Activated CD4-positive, CD25-positive, alpha-beta regulatory T cell (primary cell): ENCODE measurements at places on chromosomes 1 and 21.

DNA sequence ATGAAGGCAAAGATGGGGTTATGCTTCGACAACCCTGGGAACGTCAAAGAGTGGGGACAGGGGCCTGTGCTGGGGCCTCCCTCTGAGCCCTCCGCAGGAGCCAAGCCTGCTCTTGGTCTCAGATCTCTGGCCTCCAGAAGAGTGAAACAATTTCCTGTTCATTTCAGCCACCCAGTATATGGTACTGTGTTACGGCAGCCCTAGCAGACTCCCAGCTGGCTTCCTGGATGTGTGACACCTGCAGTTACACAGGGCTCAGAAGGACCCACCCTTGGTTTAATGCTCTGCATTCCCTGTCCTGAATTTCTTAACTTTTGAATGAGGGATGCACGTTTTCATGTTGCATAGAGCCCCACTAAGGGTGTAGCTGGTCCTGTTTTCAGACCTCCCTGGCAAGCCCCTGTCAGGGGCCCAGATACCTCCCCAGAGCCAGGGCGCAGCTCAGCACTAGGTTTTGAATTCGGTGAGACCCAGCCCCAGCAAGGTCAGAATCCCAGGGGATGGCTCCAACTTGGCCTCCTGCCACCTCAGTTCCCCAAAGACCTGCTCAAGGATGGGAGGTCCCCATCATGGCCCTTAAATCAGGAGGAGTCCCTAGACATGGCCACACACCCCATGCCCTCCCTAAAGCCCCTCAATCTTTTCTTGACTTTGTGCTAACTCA, 79.0 kb upstream of the IFFO2 start:
- DNase-seq, result no peak

- DNase-seq, result no peak
Observed at GRCh38 chr1:235503403-235504121, 690 bp downstream of the B3GALNT2 start.

DNA sequence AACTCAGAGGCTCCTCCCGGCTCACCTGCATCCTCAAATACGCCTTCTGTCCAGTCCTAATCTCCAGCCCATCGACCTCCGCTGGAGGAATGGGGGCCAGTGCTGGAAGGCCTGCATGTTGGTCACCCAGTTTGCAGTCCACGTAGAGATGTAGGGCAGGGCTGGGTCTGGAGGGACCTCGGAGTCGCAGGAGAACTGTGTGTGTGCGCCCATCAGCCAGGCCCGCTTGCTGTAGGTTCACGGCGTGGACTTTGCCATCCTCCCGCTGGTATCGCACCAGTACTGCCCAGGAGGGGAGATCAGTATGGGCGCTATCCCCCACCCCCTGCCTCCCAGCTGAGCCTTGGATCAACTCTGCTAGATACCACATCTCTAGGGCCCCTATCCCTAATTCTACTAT, 2.7 kb downstream of the THBS3 start:
- no peak for DNase-seq

- DNase-seq, result no peak
Observed at GRCh38 chr21:36835383-36835795, 131.1 kb downstream of the HLCS start.

DNA sequence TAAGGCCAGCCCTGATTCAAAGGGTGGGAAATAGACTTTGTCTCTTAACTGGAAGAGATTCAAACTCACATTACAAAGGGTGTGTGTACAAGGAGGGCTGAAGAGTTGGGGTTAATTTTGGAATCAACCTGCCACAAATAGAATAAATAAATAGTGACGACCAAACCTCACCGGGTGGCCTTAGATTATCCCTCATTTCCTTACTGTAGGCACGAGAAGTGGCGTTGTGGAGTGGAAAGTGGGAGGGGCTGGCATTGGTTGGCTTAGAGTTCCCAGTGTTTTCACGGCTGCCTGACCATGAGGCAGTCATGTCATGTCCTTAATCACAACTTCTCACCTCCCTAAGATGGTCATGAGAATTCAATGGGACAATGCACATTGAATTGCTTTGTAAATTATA, 21.3 kb upstream of the RUNX1 start:
- DNase-seq, result no peak

DNA sequence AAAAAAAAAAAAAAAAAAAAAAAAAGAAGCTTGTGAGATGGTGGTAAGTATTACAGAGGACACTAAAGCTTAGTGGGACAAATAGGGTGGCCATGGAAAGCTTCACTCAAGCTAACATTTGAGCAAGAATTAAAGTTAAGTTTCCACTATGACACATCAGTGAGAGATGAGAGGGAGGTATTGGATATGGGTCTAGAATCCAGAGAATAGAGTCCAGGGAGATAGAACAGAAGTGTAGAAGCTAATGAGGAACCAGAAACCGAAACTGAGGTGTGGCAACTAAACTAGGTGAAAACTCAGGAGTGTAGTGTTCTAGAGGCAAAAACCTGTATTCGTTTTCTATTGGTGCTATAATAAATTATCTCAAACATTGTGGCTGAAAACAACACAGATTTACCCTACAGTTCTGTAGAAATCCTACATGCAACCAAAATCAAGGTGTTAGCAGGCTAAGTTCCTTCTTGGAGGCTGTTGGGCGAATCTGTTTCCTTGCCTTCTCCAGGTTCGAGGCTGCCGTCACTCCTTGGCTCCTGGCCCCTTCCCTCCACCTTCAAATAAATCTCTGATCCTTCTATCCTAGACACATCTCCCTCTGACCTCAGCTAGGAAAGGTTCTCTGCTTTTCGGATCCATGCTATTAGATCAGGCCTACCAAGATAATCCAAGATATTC, 36.2 kb downstream of the PTP4A2 start:
- DNase-seq, result no peak

DNA sequence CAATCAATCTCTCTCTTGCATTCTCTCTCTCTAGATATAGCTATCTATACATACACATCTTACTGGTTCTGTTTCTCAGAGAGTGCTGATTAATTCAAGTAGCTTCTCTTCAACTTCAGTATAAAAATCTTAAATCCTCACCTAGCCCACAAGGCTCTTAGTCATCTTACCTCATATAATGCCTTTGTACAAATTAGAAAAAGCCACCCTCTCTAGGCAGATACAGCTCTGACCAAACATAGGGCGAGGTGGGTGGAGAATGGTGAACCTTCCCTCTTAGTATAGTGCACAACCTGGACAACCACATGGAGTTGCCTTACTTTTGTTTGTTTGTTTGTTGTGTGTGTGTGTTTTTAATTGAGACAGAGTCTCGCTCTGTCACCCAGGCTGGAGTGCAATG, 5.1 kb upstream of the INAVA start:
- DNase-seq, result no peak

GRCh38 chr1:83860490-83861221, 138.3 kb downstream of the TTLL7 start:
- DNase-seq, result peak; percentile 37

GRCh38 chr1:228016653-228017355, 10.0 kb downstream of the WNT3A start:
- DNase-seq, result no peak

- DNase-seq, result no peak
Observed at GRCh38 chr21:35217504-35218060, 168.5 kb upstream of the RUNX1 start.

- DNase-seq, result peak; percentile 15
Observed at GRCh38 chr1:145961425-145962156, 2.8 kb downstream of the ANKRD34A start.

DNA sequence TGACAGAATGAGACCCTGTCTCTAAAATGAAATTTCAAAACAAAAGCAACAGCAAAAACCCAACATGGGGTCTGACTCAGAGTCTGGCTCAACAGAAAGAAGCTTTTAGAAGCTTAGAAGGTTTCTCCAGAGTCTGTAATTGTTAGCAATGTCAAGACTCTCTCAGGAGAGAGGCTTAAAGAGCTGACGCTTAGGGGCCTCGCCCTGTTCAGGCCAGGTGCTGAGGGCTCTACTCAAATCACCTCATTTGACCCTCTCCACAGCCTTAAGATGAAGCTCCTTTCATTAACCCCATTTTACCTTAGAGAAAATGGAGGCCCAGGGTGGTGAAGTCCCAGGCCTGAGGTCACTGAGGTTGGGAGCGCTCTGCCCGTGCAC, 5.3 kb upstream of the KIF17 start:
- DNase-seq, result no peak

GRCh38 chr1:3015269-3015635, 6.0 kb upstream of the ACTRT2 start:
- DNase-seq, result no peak
